IMR-90 (cell line): ENCODE measurements at places on chromosomes 7 and 10. TPM values are rescaled to one million over a fixed set of nuclear protein-coding genes. Genes with fewer than 3 reads are reported as not detected.

DNA sequence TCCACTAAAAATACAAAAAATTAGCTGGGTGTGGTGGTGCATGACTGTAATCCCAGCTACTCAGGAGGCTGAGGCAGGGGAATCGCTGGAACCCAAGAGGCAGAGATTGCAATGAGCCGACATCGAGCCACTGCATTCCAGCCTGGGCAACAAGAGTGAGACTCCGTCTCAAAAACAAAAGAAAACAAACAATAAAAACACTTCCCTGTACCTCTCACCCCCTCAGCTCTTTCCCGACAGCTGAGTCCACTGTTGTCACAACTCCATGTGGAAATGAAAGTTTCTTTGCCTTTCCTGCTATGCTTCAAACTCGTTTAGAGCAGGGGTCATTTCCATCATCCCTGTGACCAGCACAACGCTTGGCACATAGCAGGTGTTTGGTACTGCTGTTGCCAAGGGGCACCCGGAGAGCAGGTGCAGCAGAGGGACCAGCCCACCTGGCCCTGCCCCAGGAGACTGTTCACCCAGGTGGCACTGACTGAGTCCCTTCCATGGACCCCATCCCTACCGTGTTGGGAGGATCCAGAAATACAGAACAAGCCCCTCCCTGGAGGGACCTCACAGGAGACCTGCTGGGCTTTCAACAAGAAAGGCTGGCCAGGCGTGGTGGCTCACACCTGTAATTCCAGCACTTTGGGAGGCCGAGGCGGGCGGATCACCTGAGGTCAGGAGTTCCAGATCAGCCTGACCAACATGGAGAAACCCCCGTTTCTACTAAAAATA is 4.9 kb downstream of the TMEM130 start:
- no peak for DNase-seq

GRCh38 chr7:122143751-122144711 is at the start of gene AASS:
Gene AASS (minus strand): TSS chr7:122144249. CDS start chr7:122133726, 10,523 bp downstream.
- DNase-seq: peak; percentile 94

- peak; percentile 6 for DNase-seq
Measured at GRCh38 chr10:61319386-61320256, 133.6 kb downstream of the TMEM26 start.

DNA sequence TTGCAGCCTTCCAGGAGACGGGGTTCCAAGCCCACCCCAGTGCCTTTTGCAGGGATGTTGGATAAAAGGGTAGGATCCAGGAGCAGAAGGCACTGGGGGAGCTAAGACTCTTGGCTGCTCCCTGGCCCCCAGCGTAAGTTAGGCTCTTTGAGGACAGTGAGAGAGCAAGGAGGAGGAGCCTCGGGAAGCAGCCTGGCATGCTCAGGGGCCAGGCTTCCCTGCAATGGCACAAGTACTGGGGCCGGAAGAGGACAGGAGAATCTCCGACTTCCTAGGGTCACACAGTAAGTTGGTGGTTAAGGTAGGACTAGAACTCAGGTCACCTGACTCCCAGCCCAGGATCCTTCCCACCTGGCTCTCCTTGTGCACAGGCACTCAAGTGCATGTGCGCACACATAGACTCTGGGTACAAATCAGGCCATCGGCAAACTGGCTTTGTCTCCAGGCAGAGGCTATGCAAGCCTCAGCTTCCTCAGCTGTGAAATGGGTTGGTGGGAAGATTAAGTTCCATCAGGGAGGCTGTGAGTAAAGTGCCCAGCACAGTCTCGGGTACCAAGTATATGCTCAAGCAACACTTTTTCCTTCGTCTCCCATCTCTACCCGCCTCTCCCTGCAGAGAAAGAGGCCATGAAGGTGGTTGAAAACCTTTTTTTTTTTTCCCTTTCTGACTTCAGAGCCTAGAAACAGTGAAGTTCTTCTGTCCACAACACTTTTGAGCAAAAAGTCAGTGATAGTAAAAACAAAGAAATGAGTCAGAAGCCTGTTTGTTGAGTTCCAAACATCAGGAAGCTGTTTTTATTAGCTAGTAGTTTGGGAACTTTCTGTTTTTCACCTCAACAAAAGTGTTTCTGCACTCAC is 79.1 kb downstream of the NEURL1 start:
- peak; percentile 11 for DNase-seq

DNA sequence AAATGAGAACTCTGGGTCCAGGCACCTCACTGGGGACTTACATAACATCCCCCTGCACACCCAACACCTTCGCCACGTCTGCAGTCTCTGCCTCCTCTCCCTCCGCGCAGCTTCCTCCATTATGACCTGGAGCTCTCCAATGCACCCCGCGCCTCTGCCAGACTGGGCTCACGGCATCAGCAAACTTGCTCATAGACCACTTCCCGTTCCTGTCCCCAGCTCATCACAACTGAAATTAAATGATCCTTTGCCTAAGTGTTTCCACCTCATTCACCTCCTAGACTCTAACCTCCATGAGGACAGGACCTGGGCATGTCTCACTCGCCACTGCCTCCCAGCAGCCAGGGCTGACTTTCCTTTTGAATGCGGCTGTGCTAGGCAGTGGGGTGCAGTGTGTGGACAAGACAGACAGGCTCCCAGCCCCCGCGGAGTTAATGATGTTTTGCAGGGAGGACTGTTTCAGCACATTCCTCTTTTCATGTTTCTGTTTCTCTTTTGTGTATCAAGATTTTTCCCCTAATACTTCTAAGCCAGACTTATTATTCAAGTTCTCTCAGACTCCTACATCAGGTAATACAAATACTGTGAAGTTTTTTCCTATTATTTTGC is 18.8 kb downstream of the CHST15 start:
- DNase-seq: no peak

GRCh38 chr10:110843031-110843430 is 28.7 kb upstream of the PDCD4 start:
- no peak for DNase-seq

Gene WDFY4
- not detected in 2 replicates for total RNA-seq

- DNase-seq: no peak
Measured at GRCh38 chr10:43698156-43698555, 49.5 kb upstream of the ZNF32 start.

GRCh38 chr10:103145046-103145445 is 48.0 kb downstream of the NT5C2 start:
- peak; percentile 82 for DNase-seq

- DNase-seq: no peak
Measured at GRCh38 chr7:13041368-13041988, 354.0 kb downstream of the ARL4A start.

Gene PYROXD2
- 5.8 and 6.5 TPM in 2 replicates for total RNA-seq

- DNase-seq: no peak
Measured at GRCh38 chr10:47225928-47226645, 73.9 kb upstream of the GDF10 start.

- no peak for DNase-seq
Measured at GRCh38 chr10:77853256-77853655, 73.3 kb downstream of the DLG5 start.

Gene TUBB8
- total RNA-seq: not detected in 2 replicates

DNA sequence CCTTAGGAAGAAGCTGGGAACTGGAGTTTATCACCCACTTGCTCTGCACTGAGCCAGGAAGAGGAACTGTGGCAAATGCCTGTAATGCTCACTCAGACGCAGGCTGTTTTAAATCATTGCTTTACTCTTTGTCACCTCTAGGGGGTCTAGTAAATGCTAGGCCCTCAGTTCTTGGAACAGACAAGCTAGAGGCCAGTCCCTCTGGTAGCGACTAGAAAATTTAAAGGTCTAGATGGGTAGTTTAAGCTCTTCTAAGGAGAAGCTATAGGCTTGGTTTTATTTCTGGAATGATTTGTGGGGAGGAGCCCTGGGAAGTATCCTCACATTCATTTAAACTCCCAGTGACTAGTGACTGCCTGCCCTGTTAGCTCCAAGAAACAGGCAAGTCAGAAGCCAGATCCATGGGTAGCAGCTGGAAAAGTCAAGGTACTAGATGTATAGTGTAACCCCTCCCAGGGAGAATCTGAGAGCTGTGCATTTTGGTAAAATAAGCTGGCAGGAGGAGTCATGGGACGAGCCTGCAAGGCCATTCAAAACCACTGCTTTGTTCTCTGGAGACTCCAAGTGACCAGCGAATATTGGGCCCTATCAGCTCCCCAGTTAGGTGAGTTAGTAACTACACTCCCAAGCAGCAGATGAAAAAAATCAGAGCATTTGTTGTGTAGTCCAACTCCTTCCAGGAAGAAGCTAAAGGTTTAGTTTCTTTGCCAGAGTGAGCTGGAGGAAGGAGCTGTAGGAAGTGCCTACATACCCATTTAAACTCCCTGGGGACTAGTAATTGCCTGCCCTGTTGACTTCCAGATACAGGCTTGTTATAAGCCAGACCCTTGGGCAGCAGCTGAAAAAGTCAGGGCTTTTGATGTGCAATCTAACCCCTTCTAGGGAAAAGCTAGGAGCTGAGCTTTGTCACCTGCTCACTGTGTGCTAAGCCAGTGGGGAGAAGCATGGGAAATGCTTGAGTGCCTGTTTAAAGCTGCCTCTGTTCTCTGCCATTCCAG is 68.9 kb downstream of the DYNC1I1 start:
- no peak for DNase-seq

GRCh38 chr10:127612-128432 is 7.4 kb upstream of the ZMYND11 start:
- DNase-seq: no peak

- no peak for DNase-seq
Measured at GRCh38 chr7:97770850-97771249, 39.0 kb downstream of the TAC1 start.

Gene GPR37
- total RNA-seq: 9.2 and 9.3 TPM in 2 replicates

Gene STEAP2
- 3.9 and 4.2 TPM in 2 replicates for total RNA-seq
